Smooth muscle cell of trachea (primary cell): ENCODE measurements at places on chromosomes 1 and 21. TPM values are rescaled to one million over a fixed set of nuclear protein-coding genes. Genes with fewer than 3 reads are reported as not detected.

Gene RNU1-2
- under 0.01 TPM in 2 replicates for total RNA-seq

Gene ZCCHC17
- 31.3 and 41.9 TPM in 2 replicates for total RNA-seq

Gene PLEKHA6
- total RNA-seq, result 2.3 and 7.4 TPM in 2 replicates

Gene RXRG
- 0.17 TPM in 1 of 2 replicates, not detected in the other for total RNA-seq

Gene FHL3
- 16.6 and 31.1 TPM in 2 replicates for total RNA-seq

Gene UMODL1
- total RNA-seq, result not detected in 2 replicates

Gene PLA2G2F
- total RNA-seq, result not detected in 2 replicates

Gene CACNA1S
- total RNA-seq, result not detected in 2 replicates

Gene KRTAP13-2
- total RNA-seq, result not detected in 2 replicates

Gene PTPN22
- total RNA-seq, result 1.2 and 1.3 TPM in 2 replicates

Gene LRRN2
- total RNA-seq, result not detected in 2 replicates

Gene CNR2
- total RNA-seq, result not detected in 2 replicates

Gene CD2
- under 0.01 TPM in 1 of 2 replicates, not detected in the other for total RNA-seq

Gene GPR25
- not detected in 2 replicates for total RNA-seq

Gene C1QC
- not detected in 2 replicates for total RNA-seq

Gene SH2D1B
- not detected in 2 replicates for total RNA-seq

Gene TNNT2
- total RNA-seq, result not detected in 2 replicates

Gene COL6A1
- 1,502 and 2,913 TPM in 2 replicates for total RNA-seq
